ENCODE measurements at places on chromosomes 11 and 22. TPM values are rescaled to one million over a fixed set of nuclear protein-coding genes. Genes with fewer than 3 reads are reported as not detected.

The ZC3H12C gene
- 0.28 TPM for total RNA-seq

DNA sequence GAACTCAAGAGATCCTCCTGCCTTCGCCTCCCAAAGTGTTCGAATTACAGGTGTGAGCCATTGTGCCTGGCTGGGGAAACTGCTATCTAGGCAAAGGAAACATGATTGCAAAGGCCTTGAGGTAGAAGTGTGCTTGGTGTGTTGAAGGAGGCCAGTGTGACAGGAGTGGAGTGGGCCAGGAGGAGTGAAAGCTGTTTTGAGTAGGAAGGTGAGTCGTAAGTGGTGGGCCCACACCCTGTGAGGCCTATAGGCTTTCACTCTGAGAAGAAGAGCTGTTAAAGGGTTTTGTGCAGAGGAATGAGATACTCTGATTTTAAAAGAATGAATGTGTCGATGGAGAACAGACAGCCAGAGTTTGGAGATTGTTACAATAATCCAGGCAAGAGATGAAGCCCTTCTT lies 43.4 kb downstream of the WEE1 start:
- H3K36me3 ChIP-seq, result peaks cover 1% of the 10 kb centered on the region
- no peak overlapping the region for H3K4me3 ChIP-seq
- DNase-seq, result no peak

DNA sequence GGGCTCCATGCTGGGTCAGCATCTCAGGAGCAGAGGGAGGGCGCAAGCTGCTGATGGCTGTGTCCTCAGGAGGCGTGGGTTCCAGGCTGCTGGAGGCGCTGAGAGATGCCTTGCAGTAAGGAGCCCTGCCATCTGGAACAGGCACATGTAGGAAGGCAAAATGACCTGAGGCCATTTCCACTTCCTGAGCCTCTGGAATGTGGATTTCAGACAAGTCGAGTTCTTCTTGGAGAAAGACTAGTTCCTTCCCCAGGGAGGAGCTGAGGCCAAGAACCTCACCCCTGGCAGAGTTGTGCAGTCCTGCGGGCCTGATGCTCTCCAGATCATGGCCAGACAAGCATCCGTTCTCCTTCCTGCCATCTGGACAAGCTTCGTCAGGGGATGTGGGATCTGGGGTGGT lies 19.3 kb downstream of the HPS4 start:
- H3K4me3 ChIP-seq, result no peak overlapping the region
- H3K4me1 ChIP-seq, result no peaks in the 10 kb centered on the region
- H3K27ac ChIP-seq, result no peak overlapping the region
- no peak for DNase-seq
- H3K27me3 ChIP-seq, result no peaks in the 10 kb centered on the region

The CDHR5 gene
- not detected for total RNA-seq

- H3K27ac ChIP-seq, result peak overlapping the region; percentile 86
- no peaks in the 10 kb centered on the region for H3K27me3 ChIP-seq
- H3K4me3 ChIP-seq, result peak overlapping the region; percentile 38
Measured at GRCh38 chr22:31286360-31287255, 5.7 kb downstream of the PIK3IP1 start.

DNA sequence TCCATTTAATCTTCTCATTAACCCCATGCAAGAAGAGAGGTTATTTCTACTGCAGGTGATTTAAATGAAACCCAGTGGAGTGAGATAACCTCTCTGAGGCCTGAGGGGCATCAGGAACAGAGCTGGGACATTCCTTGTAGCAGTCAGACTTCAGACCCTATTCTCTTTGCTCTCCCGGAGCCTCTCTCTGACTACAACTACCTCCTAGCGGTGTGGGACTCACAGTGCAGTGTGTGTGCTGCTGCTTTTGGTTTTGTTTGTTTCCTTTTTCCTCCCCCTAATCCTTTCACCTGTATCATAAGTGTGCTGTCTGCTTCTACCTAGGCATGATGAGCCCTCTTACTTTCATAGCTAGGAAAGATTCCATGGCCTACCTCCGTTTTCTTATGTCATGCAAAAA lies 769.6 kb downstream of the NTM start:
- no peaks in the 10 kb centered on the region for H3K4me1 ChIP-seq
- no peak overlapping the region for H3K4me3 ChIP-seq
- H3K27ac ChIP-seq, result no peak overlapping the region
- H3K36me3 ChIP-seq, result no peaks in the 10 kb centered on the region
- no peak for DNase-seq

- no peak overlapping the region for H3K4me3 ChIP-seq
- H3K27me3 ChIP-seq, result no peaks in the 10 kb centered on the region
- H3K36me3 ChIP-seq, result no peaks in the 10 kb centered on the region
Measured at GRCh38 chr11:131533998-131534397, 163.6 kb downstream of the NTM start.

GRCh38 chr11:94183251-94183885 lies 54.7 kb downstream of the PANX1 start:
- H3K27me3 ChIP-seq, result no peaks in the 10 kb centered on the region
- H3K36me3 ChIP-seq, result peaks cover 13% of the 10 kb centered on the region
- H3K27ac ChIP-seq, result no peak overlapping the region
- H3K4me3 ChIP-seq, result no peak overlapping the region
- DNase-seq, result no peak
- H3K4me1 ChIP-seq, result no peaks in the 10 kb centered on the region

- H3K27ac ChIP-seq, result no peak within 1 kb of the TSS
- H3K4me1 ChIP-seq, result peaks cover 36% of the 10 kb centered on the region
- peaks cover 70% of the 10 kb centered on the region for H3K27me3 ChIP-seq
- H3K4me3 ChIP-seq, result peak within 1 kb of the TSS; percentile 79
- H3K36me3 ChIP-seq, result no peaks in the 10 kb centered on the region
- DNase-seq, result no peak
Measured at GRCh38 chr11:33891714-33892327, at the start of gene LMO2. TSS of gene LMO2 (minus strand) at chr11:33892076. CDS start at chr11:33869716, 22,360 bp downstream.

GRCh38 chr22:17239156-17239701 lies 20.0 kb upstream of the ADA2 start:
- DNase-seq, result no peak
- no peaks in the 10 kb centered on the region for H3K27me3 ChIP-seq
- no peaks in the 10 kb centered on the region for H3K36me3 ChIP-seq
- peaks cover 26% of the 10 kb centered on the region for H3K4me1 ChIP-seq
- H3K4me3 ChIP-seq, result no peak overlapping the region

DNA sequence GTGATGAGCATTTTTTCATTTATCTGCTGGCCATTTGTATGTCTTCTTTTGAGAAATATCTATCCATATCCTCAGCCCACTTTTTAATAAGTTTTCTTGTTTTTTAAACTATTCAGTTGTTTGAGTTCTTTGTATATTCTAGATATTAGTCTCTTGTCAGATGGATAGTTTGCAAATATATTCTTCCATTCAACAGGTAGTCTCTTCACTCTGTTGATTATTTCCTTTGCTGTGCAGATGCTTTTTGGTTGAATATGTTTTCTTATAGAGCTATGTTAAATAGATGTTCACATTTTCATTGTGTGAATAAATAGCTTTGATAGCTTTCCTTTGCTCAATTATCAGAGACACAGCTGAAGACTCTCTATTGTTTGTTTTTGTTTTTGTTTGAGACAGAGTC lies 68.2 kb upstream of the ALKBH3 start:
- H3K4me1 ChIP-seq, result no peaks in the 10 kb centered on the region
- no peak for DNase-seq
- H3K27me3 ChIP-seq, result no peaks in the 10 kb centered on the region
- peaks cover 12% of the 10 kb centered on the region for H3K36me3 ChIP-seq
- no peak overlapping the region for H3K27ac ChIP-seq

GRCh38 chr11:110367571-110367970 lies 62.2 kb upstream of the FDX1 start:
- peaks cover 10% of the 10 kb centered on the region for H3K4me1 ChIP-seq
- no peaks in the 10 kb centered on the region for H3K27me3 ChIP-seq
- no peak for DNase-seq
- H3K36me3 ChIP-seq, result no peaks in the 10 kb centered on the region
- H3K27ac ChIP-seq, result no peak overlapping the region

The BDNF gene
- not detected for total RNA-seq

- no peaks in the 10 kb centered on the region for H3K27me3 ChIP-seq
- H3K4me3 ChIP-seq, result peak overlapping the region; percentile 86
- H3K27ac ChIP-seq, result peak overlapping the region; percentile 97
- no peak for DNase-seq
Measured at GRCh38 chr11:128480665-128481064, 106.7 kb downstream of the ETS1 start.

DNA sequence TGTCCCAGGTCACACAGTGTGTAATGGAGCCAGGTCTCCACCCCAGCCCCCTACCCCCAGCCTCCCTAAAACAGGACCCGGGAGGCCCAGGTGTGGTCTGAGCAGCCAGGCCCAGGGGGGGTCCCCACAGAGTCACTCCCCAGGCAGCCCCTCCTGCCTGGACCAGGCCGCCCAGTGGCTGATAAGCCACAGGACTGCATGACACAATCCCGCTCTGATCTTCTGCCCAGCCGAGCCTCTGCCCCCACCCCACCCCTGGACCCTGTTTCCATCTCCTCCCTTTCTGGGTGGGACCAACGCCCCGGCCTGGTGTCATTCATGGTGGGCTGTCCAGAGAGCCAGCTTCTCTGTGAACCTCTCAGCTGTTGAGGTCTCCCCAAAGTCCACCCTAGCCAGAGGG lies 7.8 kb upstream of the LIF start:
- H3K4me3 ChIP-seq, result no peak overlapping the region
- H3K27ac ChIP-seq, result peak overlapping the region; percentile 79
- no peaks in the 10 kb centered on the region for H3K27me3 ChIP-seq

DNA sequence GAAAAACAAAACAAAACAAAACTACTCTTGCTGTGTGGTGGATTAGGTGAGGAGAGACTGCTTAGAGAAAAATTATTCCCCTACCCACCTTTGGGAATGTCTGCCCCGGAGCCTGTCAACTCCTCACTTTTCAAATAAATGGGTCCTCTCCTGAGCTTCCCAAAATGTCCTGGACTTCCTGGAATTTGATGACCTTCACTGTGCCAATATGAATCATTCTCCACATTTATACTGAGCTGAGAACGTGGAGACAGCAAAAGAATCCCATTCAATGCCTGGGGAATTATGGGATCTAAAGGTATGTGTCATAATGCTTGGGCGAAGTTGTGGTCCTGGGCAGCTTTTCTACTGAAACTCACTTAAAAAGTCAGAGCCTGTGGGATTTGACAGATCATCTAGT lies 136.8 kb downstream of the KIF18A start:
- no peaks in the 10 kb centered on the region for H3K4me1 ChIP-seq
- no peaks in the 10 kb centered on the region for H3K36me3 ChIP-seq
- no peak overlapping the region for H3K27ac ChIP-seq
- DNase-seq, result no peak

DNA sequence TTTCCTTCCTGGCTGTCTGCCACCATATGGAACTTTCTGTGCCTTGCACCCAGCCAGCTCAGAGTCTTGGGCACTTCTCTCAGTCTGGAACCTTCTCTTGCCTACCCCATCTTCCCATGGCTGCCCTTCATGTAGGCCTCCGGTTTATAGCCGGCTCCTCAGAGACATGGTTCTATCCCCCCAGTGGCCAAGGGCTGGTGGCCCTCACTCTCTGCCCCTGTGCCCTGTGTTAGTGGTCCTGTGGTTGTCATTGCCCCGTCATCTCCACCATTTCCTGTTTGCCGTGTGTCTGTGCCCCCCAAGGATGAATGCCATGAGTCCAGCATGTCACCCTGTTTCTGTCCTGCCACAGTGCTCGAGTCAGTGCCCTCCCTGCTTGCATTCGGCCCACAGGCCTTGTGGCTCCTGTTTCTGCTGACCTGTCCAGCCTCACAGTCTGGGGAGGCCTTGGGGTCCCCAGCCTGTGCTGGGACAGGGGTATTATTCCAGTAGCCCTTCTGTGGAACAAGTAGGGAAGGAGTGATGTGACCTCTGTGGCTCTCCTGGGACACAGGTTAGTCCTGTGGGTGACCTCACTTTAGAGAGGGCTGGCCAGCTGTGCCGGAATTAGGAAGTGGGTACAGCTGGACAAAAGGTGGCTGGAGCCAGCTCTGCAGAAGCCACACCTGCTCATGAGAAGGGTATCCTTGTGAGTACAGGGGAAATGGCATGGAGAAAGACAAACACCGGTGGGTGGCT lies 30.7 kb downstream of the ST3GAL4 start:
- no peak for DNase-seq
- peak overlapping the region; percentile 12 for H3K27ac ChIP-seq
- H3K27me3 ChIP-seq, result no peaks in the 10 kb centered on the region

The SCGB1D2 gene
- total RNA-seq, result not detected

GRCh38 chr11:130480711-130481140 lies 32.3 kb downstream of the ADAMTS15 start:
- no peaks in the 10 kb centered on the region for H3K36me3 ChIP-seq
- H3K27ac ChIP-seq, result no peak overlapping the region
- no peaks in the 10 kb centered on the region for H3K4me1 ChIP-seq
- H3K4me3 ChIP-seq, result no peak overlapping the region
- H3K27me3 ChIP-seq, result peaks cover 2% of the 10 kb centered on the region
- no peak for DNase-seq

The LRRC56 gene
- 4.7 TPM for total RNA-seq

DNA sequence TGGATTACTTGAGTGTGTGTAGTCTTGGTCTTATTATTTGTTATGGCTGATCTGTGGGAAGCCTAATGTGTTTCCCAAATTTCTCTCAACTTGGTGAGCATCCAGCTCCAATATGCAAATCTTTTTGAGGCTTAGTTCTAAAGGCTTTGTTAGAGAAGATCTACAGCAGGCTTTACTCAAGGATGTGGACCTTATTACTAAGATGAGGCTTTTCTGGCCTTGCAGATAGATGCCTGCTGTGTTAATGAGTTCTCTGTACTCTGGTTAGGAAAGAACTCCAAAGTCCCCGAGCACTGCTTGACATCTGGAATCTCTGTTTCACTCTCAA lies 24.1 kb downstream of the MYEOV start:
- no peak overlapping the region for H3K27ac ChIP-seq
- no peak for DNase-seq
- H3K4me3 ChIP-seq, result no peak overlapping the region
- H3K4me1 ChIP-seq, result peaks cover 4% of the 10 kb centered on the region
- H3K36me3 ChIP-seq, result peaks cover 3% of the 10 kb centered on the region

- H3K36me3 ChIP-seq, result peaks cover 72% of the 10 kb centered on the region
- peaks cover 19% of the 10 kb centered on the region for H3K4me1 ChIP-seq
- H3K27me3 ChIP-seq, result no peaks in the 10 kb centered on the region
Measured at GRCh38 chr11:6717426-6717825, 34.3 kb upstream of the MRPL17 start.

- no peaks in the 10 kb centered on the region for H3K36me3 ChIP-seq
- H3K4me3 ChIP-seq, result no peak overlapping the region
- peaks cover 16% of the 10 kb centered on the region for H3K4me1 ChIP-seq
- H3K27ac ChIP-seq, result peak overlapping the region; percentile 22
- no peak for DNase-seq
- peaks cover 3% of the 10 kb centered on the region for H3K27me3 ChIP-seq
Measured at GRCh38 chr11:76339221-76339620, 41.7 kb downstream of the THAP12 start.

GRCh38 chr11:62399878-62400266 lies 19.0 kb upstream of the SCGB1A1 start:
- DNase-seq, result no peak
- H3K4me3 ChIP-seq, result no peak overlapping the region
- peaks cover 28% of the 10 kb centered on the region for H3K4me1 ChIP-seq
- no peaks in the 10 kb centered on the region for H3K27me3 ChIP-seq

Measured in activated naive CD8-positive, alpha-beta T cell treated with anti-CD3 and anti-CD28 coated beads, Interleukin-2, amount 10 ng/mL, durations not matched to agents 7 days and 5 days (primary cell).